ENCODE measurements at places on chromosomes 11 and 22.

DNA sequence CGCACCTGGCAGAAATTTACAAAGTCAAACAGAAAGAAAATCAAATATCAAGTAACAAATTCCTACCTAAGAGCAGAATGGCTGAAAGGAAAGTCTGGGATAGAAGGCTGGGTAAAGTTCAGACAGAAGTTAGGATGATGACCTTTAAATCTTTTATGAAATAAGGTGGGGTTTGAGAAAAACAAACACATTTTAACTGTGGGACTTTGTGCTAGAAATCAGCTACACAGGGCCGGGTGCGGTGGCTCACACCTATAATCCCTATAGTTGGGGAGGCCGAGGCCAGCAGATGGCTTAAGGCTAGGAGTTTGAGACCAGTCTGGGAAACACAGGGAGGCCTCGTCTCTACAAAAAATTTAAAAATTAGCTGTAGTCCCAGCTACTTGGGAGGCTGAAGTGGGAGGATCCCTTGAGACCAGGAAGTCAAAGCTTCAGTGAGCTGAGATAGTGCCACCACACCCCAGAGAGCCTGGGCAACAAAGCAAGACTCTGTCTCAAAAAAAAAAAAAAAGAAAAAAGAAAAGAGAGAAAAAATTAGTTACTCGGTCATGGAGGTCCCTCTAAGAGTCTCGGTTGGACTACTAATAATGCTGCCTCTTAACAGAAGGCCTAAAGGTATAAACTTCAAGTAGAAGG is 119.7 kb upstream of the BID start:
- DNase-seq = no peak

- DNase-seq = no peak
Measured at GRCh38 chr11:78168539-78169477, 19.6 kb downstream of the KCTD21 start.

GRCh38 chr11:59548309-59548656 is 36.9 kb downstream of the OR4D9 start:
- DNase-seq = no peak

DNA sequence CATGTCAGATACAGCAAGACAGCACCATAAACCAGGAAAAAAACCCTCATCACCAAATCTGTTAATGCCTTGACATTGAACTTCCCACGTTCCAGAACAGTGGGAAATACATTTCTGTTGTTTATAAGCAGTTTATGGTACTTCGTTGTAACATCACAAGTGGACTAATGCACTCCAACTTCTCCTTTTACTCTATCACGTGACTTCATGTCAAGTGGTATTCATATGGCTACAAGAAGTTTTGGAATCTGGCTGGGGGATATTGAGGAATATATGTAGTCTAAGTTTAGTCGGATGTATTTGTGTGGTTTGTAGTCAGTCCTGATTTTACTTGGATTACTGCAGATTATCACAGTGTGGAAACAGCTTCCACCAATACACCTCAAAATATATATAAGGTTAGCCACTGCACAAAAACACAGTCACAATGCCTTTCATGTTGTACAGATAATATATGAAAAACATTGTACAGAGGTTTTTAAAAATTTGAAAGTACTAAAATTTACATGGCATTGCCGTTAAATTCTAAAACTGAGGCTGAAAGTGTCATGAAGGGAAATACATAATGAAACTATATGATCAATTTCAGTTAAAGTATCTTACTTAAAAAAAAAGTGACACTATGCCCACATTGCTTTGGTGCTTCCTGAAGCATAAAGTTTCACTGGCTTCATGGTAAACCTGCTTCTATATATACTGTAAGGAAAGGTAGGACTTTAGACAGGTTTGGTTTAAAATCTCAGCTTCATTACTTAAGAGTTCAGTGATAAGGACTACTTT is 134.1 kb downstream of the CASP12 start:
- DNase-seq = no peak

DNA sequence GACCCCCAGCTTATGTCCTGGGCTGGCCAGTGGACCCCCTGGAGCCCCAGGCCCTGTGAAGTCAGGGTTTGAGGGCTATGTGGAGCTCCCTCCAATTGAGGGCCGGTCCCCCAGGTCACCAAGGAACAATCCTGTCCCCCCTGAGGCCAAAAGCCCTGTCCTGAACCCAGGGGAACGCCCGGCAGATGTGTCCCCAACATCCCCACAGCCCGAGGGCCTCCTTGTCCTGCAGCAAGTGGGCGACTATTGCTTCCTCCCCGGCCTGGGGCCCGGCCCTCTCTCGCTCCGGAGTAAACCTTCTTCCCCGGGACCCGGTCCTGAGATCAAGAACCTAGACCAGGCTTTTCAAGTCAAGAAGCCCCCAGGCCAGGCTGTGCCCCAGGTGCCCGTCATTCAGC is 24.6 kb downstream of the CSF2RB start:
- DNase-seq = no peak

DNA sequence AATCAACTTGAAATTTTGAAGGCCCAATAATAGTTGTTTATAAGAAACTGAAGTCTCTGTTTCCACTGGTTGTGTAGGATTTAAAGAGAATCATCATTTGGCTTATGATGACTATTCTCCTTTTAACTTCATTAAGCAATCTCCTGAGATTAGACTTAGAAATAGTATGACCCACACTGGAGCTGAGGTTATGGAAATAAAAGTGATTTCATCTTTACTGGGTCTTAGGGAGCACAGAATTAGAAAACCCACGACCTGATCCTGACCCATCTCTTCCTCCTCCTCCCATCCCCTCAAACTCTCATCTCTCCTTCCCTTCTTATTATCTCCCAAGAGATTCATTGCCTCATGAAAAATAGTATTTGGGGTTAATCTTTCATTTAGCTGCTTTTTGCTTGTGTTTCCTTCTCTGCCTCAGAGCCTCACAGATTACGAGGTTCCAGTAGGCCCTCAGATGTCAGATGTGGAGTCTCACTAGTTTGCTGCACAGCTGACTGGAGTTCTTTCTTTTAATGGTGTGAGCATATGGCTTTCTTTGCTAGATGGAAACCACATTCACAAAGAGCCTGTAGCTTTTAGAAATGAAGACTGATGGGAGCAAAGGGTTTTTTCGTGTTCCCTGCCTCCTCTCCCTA is 85.0 kb downstream of the ALX4 start:
- no peak for DNase-seq

- no peak for DNase-seq
Measured at GRCh38 chr11:107359701-107360100, 97.9 kb downstream of the CWF19L2 start.

DNA sequence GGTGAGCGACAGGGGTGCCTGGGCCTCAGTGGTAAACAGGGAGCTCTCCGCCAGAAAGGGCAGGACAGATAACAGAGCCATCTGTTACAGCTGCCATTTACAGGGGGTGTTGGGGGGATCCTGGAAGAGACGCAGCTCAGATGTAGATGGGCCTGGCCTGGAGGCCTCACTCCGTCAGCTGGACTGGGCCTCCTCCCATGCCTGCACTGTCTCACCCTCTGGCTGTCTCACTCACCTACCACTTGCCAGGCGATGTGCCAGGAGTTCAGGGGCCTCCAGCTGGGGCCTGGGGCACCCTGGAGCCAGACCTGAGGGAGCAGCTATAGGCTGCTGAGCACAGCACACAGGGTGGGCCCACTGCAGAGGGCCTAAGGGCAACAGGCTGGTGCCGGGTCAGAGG is 16.3 kb upstream of the SUSD2 start:
- no peak for DNase-seq

- no peak for DNase-seq
Measured at GRCh38 chr11:16296273-16296672, 60.1 kb downstream of the SOX6 start.

DNA sequence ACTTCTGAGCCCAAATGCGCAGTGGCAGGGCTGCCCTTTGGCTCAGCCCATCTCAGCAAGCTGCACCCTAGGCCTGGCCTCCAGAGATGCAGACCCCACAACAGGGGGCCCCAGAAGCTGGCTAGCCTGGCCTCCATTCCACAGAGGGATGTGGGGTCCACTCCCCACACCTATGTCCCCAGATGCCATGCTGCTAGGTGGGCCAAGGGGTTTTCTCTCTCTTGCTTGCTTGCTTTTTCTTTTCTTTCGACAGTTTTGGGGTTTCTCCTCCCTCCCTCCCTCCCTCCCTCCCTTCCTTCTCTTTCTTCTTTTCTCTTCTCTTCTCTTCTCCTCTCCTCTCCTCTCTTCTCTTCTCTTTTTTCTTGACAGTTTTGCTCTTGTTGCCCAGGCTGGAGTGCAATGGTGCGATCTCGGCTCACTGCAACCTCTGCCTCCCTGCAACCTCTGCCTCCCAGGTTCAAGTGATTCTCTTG is 9.6 kb downstream of the SCARF2 start:
- no peak for DNase-seq

DNA sequence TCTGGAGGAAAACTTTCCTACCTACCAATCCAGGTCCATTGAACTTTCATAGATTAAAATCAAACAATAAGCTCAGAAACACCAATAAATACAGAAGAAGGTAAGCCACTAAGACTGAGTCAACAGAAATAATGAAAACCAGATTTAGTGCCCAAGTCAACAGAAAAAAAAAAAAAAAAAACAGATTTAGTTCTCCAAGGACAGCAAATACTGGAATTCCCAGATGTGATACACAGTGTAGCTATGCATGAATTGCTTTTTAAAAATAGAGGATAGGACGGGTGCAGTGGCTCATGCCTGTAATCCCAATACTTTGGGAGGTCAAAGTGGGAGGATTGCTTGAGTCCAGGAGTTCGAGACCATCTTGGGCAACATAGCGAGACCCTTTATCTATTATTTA is 15.7 kb downstream of the DMC1 start:
- DNase-seq = no peak

- DNase-seq = no peak
Measured at GRCh38 chr11:96311120-96311568, 31.9 kb downstream of the MAML2 start.

DNA sequence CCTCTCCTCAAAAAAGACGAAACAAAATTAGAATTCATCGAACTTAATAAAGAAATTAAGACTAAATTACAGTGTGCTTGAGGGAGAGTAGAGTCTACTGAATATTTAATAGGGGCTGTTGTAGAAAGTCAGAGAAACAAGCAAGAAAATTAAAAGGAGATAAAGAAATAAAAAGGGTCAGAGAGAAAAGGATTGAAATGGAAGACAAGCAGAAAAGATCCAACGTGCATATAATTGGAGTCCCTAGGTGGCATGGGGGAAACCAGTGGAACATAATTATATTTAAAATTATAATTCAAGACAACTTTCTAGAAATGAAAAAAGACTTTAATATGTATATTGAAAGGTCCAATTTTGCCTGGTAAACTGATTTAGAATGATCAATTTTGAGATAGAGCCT is 74.3 kb downstream of the ACER3 start:
- no peak for DNase-seq

GRCh38 chr11:5275369-5276110 is 5.8 kb upstream of the HBE1 start:
- DNase-seq = no peak

GRCh38 chr11:85698195-85698594 is 12.2 kb upstream of the CCDC89 start:
- no peak for DNase-seq

DNA sequence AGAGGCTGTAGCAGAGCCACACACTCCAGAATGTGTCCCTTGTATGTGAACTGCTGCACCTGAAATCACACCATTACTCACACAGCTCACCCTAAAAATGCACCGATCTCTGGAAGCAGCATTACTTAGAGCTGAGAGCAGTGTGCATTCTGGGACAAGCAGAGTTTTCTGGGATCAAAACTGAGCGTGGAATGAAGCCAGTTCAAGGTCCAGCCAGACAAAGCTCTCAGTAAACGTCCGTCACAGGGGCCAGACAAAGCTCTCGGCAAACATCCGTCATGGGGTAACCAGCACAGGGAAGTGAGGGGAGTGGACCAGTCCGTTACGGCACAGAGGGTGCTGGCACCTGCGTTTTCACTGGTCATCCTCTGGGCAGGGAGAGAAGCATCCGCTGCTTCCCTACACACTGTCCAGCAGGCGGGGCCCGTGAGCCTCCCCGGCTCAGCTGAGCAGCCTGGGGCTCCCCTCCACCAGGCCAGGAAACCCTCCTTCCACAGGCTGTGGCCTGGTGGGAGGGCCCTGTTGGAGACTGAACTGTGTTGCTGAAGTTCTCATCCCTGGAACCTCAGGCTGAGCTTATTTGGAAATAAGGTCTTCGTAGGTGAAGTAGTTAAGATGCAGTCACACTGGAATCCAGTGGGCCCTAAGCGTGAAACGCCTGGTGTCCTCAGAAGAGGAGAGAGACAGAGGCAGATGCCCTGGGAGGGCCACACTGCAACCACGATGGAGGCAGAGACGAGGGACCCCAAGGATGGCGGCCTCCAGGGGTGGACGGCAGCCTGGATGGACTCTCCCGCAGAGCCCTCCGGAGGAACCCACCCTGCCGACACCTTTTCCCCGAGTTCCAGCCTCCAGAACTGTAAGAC is 883.9 kb downstream of the BRD1 start:
- no peak for DNase-seq

GRCh38 chr11:12724301-12725054 is 50.3 kb downstream of the TEAD1 start:
- no peak for DNase-seq

DNA sequence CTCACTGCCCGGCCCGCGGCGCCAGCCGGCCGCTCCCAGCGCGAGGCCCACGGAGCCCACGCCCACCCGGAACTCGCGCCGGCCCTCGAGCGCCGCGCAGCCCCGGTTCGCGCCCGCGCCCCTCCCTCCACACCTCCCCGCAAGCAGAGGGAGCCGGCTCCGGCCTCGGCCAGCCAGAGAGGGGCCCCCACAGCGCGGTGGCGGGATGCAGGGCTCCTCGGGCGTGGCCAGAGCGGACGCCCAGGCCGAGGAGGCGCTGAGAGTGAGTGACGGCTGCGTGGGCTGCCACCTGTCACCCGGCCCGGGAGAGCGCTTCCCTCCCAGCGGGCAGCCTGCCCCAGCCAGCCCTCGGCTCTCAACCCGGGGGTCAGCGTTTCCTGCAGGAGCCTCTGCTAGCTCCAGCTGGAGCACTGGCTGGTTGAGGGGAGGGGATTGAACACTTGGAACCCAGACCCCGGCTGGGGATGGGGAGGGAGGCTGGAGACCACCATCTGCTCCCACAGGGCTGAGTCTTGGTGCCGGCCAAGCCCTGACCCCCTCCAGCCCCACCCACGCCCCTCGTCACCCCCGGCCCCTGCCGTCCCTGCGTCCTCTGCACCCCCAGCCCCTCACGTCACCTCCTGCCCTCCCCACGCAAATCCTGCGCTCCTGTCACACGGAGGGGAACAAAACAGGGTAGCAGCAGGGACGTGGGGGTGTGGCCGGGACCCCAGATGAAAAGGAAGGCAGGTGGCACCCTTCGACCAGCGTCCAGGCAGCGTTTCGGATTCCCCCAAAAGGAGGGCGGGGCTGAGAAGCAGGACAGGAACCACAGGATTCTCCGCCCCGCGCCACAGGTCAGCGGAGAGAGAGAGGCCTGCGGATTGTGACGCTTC is 157.0 kb downstream of the BRD1 start:
- DNase-seq = no peak

DNA sequence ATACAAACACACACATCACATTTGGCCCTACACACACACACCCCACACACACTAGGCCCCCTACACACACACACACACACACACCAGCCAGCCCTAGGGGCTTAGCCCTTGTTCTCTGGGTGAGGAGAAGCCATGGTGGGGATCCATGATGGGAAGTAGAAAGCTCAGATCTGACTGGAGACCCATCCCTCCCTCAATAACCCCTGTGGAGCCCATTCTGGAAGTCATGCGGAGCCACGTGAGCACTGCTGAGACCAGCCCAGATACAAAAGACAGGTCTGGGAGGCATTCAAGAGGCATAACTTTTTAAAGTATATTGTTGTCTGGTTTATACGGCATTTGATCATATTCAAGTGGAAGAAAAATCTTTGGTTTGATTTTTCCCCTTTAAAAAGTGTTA is 448.5 kb downstream of the SOX6 start:
- DNase-seq = no peak

- no peak for DNase-seq
Measured at GRCh38 chr11:132445859-132446291, 1075.5 kb downstream of the NTM start.
